ENCODE measurements at places on chromosomes 7 and 10. TPM values are rescaled to one million over a fixed set of nuclear protein-coding genes. Genes with fewer than 3 reads are reported as not detected.

WEE2 gene
- not detected for polyA plus RNA-seq

DNA sequence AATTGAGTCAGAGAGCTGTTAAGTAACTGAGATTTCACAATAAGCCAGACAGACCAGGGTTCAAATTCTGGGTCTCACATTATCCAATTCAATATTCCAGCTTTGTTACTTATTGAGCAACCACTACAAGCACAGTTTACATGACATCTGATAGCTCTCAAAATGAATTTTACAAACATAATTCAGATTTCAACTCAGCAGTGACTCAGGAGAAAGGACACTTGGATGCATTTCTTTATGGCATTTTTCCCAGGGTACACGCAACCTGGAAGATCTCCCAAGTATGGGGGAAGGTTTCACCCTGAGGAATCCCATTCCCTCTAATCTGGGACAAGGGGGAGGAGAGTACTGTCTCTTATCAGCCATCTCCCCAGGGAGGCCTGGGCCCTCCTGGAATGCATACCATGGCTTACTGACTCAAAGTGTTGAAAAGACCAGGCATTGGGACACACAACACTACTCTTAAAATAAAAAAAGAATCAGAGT, 102.4 kb downstream of the CFTR start:
- no peak for DNase-seq

CALHM3 gene
- polyA plus RNA-seq, result not detected

DNA sequence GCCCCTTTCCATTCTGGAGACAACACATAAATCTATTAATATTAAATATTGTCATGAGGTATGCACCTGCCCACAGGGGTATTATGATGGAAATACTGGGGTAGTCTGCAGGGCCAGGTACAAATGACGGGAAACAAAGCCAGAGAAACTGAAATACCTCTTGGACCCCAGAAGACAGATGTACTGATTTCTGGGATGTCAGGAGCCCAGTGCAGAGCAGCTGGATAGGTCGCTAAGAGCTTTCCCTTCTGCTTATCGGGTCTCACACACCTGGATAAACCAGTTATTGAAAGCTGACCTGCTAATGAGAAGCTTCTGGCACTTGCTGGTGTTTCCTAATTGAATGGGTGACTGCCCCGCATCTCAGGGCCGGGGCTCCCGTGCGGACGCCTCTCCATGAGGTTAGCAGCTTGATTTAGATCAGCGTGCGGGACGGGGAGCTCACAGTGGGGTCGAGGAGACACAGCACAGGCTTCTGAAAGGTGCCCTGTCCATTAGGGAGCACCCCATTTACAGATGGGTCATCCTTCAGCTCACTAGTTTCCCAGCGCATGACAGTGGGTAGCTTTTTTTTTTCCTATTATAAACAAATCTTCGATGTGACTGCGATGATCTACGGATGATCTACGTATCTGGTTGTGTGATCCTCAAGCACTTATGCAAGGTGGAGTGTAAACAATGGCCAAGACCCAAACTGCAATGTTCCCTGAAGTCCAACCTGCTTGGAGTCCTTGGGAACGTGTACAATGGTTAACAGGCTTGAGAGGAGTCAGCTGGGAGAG, 1.5 kb upstream of the INSIG1 start:
- no peak for DNase-seq

DNA sequence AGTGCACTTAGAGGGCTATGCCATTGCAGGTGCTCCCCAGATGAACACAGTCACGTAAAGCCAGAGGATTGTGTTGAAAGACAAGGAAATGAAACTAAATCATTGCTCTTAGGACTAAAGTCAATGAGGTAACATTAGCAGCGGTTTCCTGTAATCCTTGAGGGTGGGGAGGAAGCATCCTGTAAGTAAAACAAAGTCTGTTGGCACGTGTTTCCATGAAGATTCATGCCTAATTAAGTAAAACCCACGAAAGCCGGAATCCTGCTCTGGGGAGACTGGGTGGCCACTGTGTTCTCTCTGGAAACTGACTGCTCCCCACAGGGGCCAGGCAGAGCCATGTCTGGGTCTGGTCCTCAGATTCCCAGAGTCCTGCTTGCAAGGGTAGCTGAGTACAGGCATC, 18.3 kb downstream of the STEAP1B start:
- DNase-seq, result no peak

KCNIP2 gene
- polyA plus RNA-seq, result 1.5 TPM

DNA sequence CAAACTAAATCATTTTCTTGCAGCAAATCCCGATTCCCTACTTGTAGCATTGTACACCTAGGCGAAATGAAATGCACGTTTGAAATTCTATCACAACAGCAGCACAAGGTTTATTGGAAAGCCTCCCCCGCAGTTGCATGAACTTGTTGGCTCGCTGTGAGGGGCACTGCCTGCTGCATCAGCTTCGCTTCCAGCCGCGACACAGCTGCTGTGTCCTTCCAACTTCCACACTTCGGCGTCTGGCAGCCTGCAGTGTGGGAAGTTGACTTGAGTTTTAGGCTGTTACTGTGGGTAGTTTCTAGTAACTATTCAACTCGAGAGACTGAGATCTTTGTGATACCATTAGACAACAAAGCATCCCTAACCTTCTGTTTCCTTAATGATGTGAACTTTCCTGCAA, 315.8 kb upstream of the TPK1 start:
- DNase-seq, result no peak

All from urinary bladder (tissue), 4 donors.